Neural progenitor cell (in vitro differentiated cells): ENCODE measurements at places on chromosomes 13 and 19. TPM values are rescaled to one million over a fixed set of nuclear protein-coding genes. Genes with fewer than 3 reads are reported as not detected.

DNA sequence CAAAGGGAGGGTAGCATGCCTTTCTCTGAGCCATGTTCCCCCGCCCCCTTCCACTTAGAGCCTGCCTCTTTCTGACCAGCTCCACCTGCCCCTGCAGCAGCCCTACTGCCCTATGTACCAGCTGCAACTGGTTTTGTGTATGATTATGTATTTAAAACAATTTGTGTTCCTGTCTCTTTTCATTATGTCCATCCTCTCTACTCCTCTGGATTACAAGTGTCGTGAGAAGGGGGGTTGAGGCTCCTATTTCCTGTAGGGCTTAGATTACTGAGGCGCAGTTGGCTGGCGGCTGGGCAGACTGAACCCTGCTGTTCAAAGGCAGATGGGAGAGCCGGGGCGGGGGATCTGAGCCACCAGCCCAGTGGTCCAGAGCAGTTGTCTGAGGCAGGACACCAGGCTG, 213.3 kb downstream of the KCNRG start:
- H3K4me1 ChIP-seq = peaks cover 6% of the 10 kb centered on the region
- no peaks in the 10 kb centered on the region for H3K36me3 ChIP-seq
- no peak overlapping the region for H3K27ac ChIP-seq
- H3K4me3 ChIP-seq = no peak overlapping the region

DNA sequence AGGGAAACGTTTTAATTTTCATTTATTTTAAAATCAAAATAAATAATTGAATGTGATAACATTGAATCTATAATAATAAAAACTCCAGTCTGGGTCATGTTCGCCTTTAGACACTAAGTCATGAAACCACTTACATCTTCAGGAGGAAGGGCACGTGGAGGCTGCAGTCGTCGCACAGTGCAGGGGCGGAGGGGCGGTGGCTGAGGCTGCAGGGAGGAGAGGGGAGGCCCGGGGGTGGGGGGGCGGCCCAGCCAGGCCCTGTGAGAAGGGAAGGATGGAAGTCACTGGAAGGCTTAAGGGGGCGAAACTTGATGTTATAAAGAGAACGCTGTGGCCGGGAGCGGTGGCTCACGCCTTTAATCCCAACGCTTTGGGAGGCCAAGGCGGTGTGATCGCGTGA, 14.9 kb upstream of the LATS2 start:
- no peak overlapping the region for H3K4me3 ChIP-seq
- no peak for DNase-seq
- no peak overlapping the region for H3K27ac ChIP-seq
- peaks cover 6% of the 10 kb centered on the region for H3K4me1 ChIP-seq
- no peaks in the 10 kb centered on the region for H3K36me3 ChIP-seq

GRCh38 chr19:33064458-33064791, 263 bp downstream of the RHPN2 start:
- H3K4me3 ChIP-seq = peak overlapping the region; percentile 95
- no peak for DNase-seq
- no peak overlapping the region for H3K27ac ChIP-seq
- H3K4me1 ChIP-seq = peaks cover 8% of the 10 kb centered on the region
- H3K36me3 ChIP-seq = no peaks in the 10 kb centered on the region

DNA sequence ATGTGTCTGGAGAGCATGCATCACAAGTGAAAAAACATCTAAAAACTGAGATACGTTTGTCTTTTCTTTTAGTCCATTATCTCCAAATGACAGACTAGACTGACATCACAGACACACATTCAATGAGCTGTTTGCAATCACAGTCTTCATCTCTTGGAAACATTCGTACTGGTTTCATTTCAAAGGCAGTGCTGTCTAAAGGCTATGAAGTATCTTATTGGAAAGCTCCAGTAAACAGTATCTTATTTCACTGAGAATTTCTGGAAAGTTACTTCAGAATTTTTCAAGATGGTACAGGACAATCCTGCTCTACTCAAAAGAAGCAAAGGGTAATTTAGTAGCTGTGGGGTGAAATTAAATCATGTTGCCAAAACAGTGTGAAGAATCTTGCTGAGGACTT, 53.5 kb upstream of the TNFRSF19 start:
- no peak for DNase-seq
- no peak overlapping the region for H3K27ac ChIP-seq
- peaks cover 32% of the 10 kb centered on the region for H3K4me1 ChIP-seq
- no peak overlapping the region for H3K4me3 ChIP-seq

GRCh38 chr19:1041272-1041834, 1.4 kb downstream of the ABCA7 start:
- H3K27ac ChIP-seq = no peak overlapping the region
- no peaks in the 10 kb centered on the region for H3K36me3 ChIP-seq
- H3K4me1 ChIP-seq = peaks cover 8% of the 10 kb centered on the region

- H3K36me3 ChIP-seq = no peaks in the 10 kb centered on the region
- peaks cover 17% of the 10 kb centered on the region for H3K4me1 ChIP-seq
- H3K27ac ChIP-seq = no peak overlapping the region
Observed at GRCh38 chr19:5881543-5882299, 11.4 kb upstream of the FUT5 start.

DNA sequence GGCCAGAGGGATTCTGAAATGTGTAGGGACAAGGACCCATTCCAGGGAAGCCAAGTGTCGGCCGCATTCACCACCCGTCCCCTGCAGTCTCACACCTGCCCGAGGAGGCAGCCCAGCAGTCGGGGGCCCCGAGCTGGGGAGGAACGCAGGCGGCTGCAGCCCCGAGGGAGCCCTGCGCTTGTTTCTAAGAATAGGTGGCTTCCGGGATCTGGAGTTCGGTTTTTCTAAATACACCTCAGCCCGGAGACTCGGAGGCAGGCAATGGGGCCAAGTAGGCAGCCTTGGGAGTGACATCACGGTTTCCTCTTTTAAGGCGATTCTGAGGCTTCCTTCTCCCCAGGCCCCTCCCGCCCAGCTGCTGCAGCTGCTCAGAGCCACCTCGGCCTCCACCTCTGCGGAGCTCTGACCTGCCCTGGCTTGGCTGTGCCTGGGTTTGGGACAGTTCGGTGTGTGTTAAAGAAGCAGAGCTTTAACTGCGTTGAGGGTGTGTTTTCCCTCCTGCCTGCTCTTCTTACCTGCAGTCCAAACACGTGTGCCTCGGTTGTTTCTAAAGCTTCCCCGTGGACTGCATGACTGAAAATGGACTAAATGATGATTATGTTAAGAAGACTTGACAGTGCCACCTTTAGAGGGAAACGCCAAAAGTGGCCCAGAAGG, 80.5 kb downstream of the COL4A2 start:
- no peaks in the 10 kb centered on the region for H3K27me3 ChIP-seq
- H3K36me3 ChIP-seq = no peaks in the 10 kb centered on the region
- no peak overlapping the region for H3K27ac ChIP-seq
- DNase-seq = peak; percentile 48
- H3K4me1 ChIP-seq = no peaks in the 10 kb centered on the region
- no peak overlapping the region for H3K4me3 ChIP-seq

GRCh38 chr13:21364916-21365315, 94.2 kb downstream of the ZDHHC20 start:
- no peaks in the 10 kb centered on the region for H3K36me3 ChIP-seq
- no peaks in the 10 kb centered on the region for H3K27me3 ChIP-seq
- no peak for DNase-seq
- H3K27ac ChIP-seq = no peak overlapping the region
- no peak overlapping the region for H3K4me3 ChIP-seq
- no peaks in the 10 kb centered on the region for H3K4me1 ChIP-seq

GRCh38 chr19:14385492-14385891, 4.2 kb downstream of the ADGRE5 start:
- H3K27me3 ChIP-seq = no peaks in the 10 kb centered on the region
- peaks cover 11% of the 10 kb centered on the region for H3K4me1 ChIP-seq
- no peak overlapping the region for H3K27ac ChIP-seq
- H3K4me3 ChIP-seq = no peak overlapping the region
- DNase-seq = no peak
- H3K36me3 ChIP-seq = no peaks in the 10 kb centered on the region

GRCh38 chr13:29530901-29531300, 64.6 kb downstream of the SLC7A1 start:
- no peak for DNase-seq
- H3K36me3 ChIP-seq = no peaks in the 10 kb centered on the region
- H3K4me3 ChIP-seq = no peak overlapping the region
- no peak overlapping the region for H3K27ac ChIP-seq
- H3K4me1 ChIP-seq = no peaks in the 10 kb centered on the region
- H3K27me3 ChIP-seq = no peaks in the 10 kb centered on the region

CGB5 gene
- not detected in 2 replicates for total RNA-seq

PRODH2 gene
- total RNA-seq = not detected in 2 replicates

GTF2F1 gene
- total RNA-seq = 36.9 and 46.9 TPM in 2 replicates

IGFL1 gene
- total RNA-seq = not detected in 2 replicates
